Left ventricle myocardium inferior (tissue), 1 donor: ENCODE measurements at places on chromosomes 5 and 9.

GRCh38 chr5:113387844-113388243 lies 46.9 kb downstream of the TSSK1B start:
- no peak for DNase-seq

DNA sequence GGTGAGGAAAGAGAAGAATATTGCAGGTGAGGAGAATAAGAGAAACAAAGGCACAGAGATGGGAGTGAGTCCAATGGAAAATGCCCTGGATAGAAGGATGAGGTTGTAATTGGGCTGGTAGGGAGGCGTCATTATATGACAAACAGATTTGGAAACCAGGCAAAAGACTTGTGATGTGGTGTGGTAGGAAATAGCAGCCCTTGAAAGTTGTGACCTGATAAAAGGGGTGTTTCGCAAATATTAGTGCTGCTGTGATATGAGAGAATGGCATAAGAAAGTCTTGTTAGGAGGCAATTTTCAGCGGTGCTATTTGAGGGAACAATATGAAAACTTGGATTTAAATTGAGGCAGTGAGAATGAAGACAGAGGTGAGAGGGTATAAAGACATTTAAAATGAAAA lies 217.5 kb upstream of the ACTBL2 start:
- DNase-seq: no peak

DNA sequence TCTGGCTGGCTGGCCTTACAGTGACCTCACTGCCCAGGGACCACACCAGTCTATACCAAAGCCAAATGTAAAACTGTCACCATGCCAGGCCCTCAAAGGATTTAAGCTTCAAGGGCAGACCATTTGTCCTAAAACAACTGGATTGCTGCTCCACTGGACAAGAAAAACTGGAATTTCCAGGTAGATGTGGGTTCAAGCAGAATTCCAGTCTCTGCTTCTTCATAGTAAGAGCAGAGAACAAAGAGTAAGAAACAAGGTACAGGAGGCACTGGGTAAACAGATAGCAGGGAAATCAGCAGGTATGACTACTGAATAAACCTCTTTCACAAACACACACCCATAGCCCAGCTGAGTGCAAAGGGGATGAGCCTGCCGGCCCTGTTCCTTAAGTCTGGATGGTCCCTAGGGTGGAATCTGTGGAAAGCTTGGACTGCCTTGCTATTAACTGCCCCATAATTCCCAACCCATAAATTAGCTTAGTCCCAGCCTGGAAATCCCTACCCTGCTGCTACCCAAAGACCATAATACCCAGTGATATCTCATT lies 5.5 kb downstream of the B4GALT1 start:
- DNase-seq: no peak

- DNase-seq: no peak
Observed at GRCh38 chr9:88270413-88270812, 117.8 kb upstream of the SPIN1 start.

DNA sequence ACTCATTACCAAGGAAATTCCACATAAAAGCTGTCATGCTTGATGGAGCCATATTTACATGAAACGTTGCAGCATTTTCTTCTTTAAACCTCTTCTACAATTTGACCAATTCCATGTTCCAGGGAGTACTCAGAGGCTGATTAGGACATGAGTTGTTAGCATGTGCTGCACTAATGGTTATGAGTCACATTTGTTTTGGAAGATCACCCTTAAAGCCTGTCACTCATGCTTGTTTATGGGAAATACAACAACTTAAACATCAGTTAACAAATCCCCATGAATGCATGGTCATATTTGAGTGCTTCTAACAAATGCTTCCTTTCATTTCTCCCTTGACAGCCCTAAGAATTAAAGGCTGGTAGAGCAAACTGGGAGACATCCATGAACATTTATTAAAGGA lies 156.1 kb downstream of the GHR start:
- no peak for DNase-seq

DNA sequence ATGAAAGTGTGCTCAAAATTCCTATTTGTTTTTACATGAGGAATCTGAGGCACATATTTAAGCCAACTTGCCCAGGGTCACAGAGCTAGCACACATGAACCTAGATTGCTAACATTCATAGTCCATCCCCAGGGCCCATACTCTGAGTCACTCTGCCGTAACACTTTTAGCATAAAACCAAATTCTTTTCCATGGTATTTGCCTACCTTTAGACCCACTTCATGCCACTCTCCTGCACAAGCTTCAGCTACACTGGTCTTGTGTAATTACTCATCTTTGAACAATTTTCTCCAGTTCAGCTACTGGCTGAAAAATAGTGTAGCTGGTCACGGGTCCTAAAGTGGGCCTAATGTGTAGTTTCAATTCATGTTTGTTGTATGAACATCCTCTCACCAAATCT lies 200.7 kb downstream of the SLC12A2 start:
- no peak for DNase-seq

GRCh38 chr9:76595645-76596044 lies 136.7 kb downstream of the GCNT1 start:
- DNase-seq: no peak

DNA sequence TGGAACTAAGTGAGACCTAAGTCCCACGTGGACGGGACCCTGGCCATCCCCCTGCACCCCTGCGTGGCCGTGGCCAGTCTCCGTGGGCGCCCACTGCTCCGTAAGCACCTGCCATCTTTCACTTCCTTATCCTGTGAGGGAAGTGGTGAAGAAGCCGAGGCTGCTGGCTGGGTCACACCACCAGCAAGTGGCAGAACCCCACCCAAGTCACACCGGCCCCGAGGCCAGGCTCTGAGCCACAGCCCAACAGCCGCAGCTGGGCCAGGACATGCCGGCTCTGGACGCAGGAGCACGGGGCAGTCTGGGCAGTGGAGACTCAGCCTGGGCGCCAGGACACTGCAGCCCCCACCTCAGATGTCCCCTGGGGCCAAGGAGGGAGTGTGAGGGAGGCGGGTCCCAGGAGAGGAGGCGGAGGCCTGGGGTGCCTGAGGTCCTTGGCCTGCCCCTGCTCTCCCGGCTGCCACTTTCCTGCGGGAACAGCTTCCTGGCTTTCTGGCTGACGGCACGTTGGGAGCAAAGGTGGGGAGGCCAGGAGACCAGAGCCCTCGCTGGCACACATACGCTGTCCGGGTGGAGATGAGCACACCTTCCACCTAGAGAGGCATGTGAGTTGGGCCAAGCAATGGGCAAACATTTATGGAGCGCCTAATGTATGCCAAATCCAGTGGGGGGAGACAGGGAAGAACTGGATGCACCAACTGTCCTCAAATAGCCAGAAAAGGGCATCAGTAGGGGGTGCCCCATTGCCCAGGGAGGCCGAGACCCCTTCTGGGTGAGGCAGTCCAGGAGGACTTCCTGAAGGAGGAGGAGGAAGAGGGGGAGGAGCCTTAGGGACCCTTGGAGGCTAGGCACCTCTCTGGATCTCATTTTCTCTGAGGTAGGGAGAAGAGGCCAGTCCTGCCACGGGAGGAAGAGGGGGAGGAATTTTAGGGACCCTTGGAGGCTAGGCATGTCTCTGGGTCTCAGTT lies 43.9 kb upstream of the EGFL7 start:
- DNase-seq: peak; percentile 45

DNA sequence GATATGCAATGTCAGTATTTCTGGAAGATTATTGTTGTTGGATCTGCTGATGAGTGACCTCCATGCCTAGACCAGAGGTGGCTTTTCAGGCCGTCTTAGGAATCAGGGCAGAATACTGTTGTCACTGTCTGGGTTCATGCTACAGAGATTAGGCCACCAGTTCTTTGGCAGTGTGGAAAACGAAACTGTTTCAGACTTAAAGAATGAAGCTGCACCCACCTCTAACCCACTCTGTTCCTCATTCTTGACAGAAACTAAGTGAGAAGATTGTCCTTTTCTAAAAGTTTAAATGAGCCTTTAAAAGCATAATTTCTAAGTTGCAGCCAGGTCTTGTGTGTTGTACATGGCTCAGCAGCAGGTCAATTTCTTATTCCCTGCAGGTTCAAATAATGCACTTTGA lies 444.3 kb downstream of the ENC1 start:
- DNase-seq: no peak

- no peak for DNase-seq
Observed at GRCh38 chr5:96655506-96655905, 6.7 kb upstream of the CAST start.

DNA sequence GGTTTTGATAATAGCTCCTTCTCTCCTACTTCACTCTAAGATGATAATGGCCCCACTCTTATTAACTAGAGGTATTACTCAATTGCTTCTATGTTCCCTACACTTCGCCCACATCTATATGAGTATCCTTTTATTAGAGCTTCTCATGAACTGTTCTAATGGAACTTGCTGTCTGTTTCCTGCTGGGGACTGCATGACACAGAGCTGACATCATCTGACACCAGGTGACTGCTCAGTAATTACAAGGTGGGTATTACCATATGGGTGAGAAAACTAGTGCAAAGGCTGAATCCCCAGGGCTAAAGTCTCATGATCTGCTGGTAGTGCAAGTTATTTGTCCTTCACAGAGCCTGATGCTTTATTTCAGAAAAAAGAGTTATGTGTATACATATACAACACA lies 146.2 kb upstream of the PLCXD3 start:
- DNase-seq: no peak

- no peak for DNase-seq
Observed at GRCh38 chr5:131218392-131218791, 45.5 kb upstream of the CDC42SE2 start.

GRCh38 chr5:142749321-142749720 lies 20.9 kb upstream of the ARHGAP26 start:
- no peak for DNase-seq

DNA sequence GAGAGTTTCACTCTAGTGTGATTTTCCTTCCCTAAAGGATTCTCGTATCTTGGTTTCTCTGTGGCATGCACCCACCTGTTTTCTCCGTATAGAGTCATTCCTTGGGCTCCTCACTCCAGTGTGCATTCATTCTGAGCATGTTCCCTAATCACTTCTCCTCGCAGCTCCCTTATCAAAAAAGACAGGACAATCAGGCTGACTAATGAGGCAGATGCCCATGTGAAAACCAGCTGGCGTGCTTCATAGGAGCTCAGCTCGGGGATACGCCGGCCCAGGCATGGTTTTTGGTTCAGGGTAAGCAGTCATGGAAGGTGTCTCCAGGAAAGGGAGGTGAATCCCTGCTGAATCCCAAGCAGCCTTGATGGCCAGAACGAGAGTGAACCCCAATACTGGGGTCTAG lies 41.2 kb upstream of the INSYN2B start:
- DNase-seq: no peak

- no peak for DNase-seq
Observed at GRCh38 chr9:74653410-74654080, 156.4 kb downstream of the RORB start.

GRCh38 chr5:58963361-58963760 lies 380.5 kb downstream of the RAB3C start:
- no peak for DNase-seq

DNA sequence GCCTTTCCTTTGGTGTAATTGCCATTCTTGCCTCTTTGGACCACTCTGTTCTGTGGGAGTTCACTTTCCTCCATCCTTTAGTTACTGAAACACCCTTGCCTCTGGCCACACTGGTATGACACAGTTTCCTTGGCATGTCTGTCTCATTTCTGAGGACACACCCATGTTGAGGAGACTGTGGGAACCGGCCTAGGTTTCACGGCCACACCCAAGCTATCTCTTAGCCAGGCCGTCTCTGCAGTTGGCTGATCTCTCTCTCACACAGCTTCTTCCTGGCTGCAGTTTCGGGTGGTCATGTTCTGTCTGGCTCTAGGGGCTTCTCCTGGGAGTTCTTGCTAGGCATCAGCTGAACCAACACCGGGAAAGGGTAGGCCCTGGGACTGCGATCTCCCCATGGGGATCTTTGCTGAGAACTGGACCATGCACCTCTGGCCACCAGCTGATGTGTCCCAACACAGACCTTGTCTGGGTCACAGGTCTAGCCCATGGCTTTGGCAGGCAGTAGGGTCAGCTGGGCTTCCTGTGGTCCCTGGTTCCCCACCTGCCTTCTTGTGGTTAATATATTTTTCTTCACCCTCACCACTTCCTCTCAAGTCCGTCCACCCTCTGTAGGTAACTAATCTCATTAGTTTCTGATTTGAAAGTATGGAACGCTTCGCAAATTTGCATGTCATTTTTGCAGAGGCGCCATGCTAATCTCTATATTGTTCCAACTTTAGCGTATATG lies 24.9 kb downstream of the ARHGEF37 start:
- peak; percentile 32 for DNase-seq

GRCh38 chr5:154198611-154199230 lies 8.2 kb downstream of the GALNT10 start:
- no peak for DNase-seq

- peak; percentile 41 for DNase-seq
Observed at GRCh38 chr9:131799177-131799823, 59.4 kb upstream of the RAPGEF1 start.

DNA sequence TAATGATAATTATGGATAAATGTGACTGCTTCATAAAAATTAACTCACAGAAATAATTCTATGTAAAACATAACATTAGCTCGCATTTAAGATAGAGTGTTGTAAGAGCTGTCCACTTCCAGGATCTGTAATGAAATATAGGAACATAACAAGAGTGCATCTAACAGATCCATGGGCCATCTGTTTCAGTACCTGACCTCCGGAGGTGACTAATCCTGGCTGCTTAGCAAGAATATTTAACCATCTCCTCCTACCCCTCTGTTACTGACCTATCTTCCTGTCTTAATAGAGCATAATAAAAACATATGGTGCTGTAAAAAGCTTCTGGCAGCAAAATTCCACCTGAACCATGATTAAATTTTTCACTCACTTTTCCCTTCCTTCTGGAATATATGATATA lies 7.1 kb downstream of the PLCXD3 start:
- DNase-seq: no peak

- DNase-seq: no peak
Observed at GRCh38 chr5:116492776-116493175, 81.8 kb downstream of the SEMA6A start.

GRCh38 chr9:126438741-126439401 lies 112.2 kb downstream of the MVB12B start:
- DNase-seq: no peak

DNA sequence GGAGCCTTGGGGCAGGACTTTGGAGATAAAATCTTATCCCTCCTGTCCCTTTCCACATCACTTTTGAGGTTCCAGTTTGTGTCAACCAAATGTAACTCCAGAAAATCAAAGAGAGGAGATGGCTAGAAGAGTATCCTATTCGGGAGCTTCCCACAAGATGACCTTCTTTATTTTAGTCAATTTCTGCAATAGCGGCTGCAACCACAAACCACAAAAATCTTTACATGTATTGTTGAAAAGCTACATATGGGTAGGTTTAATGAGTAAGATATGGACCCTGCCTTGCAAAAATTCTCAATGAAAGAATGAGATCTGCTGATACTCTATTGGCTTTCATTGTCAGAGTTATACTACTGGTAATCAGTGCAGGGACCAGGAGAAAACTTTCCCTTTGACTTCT lies 92.2 kb upstream of the MAMDC2 start:
- DNase-seq: no peak

DNA sequence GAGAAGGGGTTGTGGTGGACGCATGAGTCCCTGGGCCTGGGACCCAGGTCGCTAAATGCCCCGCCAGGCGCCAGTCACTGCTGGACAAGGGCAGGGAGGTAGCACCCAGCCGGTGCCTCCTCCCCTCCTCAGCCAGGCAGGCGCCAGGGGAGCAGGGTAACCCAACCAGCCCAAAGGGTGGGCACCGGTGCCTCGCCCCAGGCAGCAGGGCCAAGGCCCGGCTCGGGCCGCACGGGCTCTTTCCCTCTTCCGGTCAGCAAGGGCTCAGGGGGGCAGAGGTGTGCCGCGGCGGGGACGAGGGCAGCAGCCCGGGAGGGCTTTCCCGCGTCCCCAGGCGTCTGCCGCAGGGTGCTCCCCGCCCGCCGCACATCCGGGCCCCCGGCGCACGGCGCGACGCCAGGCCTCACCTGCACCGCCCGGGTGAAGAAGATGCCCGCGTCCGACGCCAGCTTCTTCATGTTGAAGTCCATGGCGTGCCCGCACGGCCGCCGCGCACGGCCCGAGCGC lies 393 bp downstream of the SH3GLB2 start:
- DNase-seq: peak; percentile 31
